ENCODE measurements at places on chromosomes 6 and 20.

- DNase-seq = no peak
Measured at GRCh38 chr6:42280966-42281533, 63.4 kb upstream of the MRPS10 start.

GRCh38 chr6:45498591-45498990 is 120.9 kb upstream of the SUPT3H start:
- no peak for DNase-seq

DNA sequence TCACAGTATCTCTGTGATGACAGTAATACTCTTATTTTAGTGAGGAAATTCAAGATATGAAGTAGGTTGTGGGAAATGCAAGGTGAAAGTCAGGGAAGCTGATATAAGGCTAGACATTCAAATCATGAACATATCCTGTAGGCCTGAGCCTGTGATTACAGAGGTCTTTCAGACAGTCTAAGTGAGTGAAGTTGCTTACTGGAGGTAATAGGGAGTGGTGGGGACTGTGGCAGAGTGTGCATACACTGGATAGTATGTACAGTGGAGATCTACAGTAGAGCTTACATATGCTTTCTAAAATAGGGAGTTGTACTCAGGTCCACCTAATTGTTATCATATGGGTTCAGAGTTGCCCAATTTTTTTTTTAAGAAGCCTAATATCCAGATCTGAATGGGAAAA is 3.1 kb downstream of the DHX35 start:
- no peak for DNase-seq

DNA sequence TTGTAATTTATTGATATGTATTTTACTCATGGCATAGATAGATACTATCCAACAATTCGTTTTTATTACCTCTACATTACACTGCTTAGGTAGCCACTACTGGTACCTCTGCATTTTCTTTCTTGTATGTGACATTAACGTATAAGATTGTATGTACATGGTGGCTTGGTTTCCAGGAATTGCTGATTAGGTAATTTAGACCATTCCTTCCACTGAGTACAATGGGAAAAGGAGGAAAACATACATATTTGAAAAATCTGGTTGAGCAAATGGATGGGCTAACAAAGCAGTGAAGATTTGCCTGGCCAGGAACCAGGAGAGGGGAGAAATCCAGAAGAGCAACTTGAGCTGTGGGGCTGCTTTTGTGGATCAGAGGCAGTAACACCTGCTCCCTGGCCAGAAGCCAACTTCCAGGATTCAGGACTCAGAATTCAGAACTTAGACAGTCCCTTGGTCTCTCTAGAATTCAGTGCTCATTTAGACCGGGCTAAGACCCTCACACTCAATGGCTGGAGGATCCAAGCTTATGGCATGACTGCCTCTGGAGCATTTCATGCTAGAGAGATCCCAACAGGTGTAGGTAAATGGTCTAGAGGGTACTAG is 17.9 kb upstream of the MICB start:
- no peak for DNase-seq

GRCh38 chr6:155327326-155328073 is 13.2 kb upstream of the TFB1M start:
- peak; percentile 74 for DNase-seq

GRCh38 chr6:102918161-102918560 is 1524.7 kb downstream of the GRIK2 start:
- DNase-seq = no peak

DNA sequence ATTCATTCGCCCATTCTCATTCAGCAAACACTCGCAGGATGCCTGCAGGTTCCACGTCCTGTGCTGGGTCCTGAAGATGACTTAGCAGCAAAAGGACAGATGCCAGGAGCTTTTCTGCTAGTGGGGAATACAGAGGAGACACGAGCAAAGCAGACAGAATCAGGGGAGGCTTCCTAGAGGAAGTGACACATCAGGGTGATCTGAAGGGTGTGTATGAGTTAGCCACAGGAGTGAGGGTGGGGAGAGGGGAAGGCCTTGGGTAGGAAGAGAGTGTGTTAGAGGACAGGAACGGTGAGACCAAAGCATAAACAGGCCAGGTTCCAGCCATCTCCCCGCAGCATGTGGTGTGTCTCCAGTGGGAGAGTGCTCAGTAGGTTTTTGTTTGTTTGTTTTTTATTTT is 73.4 kb upstream of the GTSF1L start:
- no peak for DNase-seq

DNA sequence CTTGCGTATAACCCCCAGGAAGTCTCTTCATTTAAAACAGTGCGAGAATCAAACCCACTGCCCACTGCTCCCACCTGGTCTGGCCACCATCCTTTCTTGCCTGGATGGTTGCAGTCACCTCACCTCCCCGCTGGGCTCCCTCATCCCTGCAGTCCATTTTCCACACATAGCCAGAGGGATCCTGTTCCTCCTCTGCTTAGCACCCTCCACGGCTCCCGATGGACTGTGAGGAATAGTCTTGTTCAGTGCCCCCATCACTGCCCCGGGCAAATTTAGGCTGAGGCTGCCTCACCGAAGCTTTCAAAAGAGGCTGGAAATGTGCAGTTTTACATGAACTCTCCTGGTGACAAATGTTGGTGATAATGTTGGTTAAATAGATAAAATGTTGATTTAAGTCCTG is 17.7 kb downstream of the KCNG1 start:
- no peak for DNase-seq

GRCh38 chr20:10675450-10675848 is 1.6 kb upstream of the JAG1 start:
- DNase-seq = no peak

- DNase-seq = no peak
Measured at GRCh38 chr20:58103517-58103904, 124.9 kb downstream of the ANKRD60 start.

DNA sequence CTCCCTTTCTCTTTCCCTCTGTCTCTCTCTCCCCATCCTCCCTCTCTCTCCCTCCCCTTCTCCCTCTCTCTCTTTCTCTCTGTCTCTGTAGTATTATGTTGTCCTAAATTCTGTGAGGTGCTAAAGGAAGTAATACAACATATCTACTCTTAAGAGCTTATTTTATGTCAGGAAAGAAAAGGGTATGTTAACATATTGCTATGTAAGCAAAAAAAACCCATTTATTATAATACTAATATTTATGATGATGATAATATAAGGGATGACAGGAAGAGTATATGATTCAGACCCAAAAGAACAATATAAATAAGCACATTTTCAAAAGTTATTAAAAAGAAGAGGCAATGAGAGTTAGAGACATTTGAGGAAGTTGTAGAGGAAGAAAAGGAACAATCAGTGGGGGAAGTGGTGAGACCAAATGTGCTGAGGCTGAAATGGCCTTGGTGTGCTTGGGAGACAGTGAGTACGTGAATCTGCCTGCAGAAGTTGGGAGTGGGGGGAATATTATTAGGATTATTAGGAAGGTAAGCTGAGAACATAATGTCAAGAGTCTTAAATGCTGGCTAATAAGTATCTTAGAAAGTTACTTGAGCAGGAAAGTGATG is 303.6 kb upstream of the FERMT1 start:
- no peak for DNase-seq

GRCh38 chr6:121884091-121884490 is 448.6 kb downstream of the GJA1 start:
- peak; percentile 74 for DNase-seq

GRCh38 chr6:491233-491632 is 99.7 kb downstream of the IRF4 start:
- no peak for DNase-seq

DNA sequence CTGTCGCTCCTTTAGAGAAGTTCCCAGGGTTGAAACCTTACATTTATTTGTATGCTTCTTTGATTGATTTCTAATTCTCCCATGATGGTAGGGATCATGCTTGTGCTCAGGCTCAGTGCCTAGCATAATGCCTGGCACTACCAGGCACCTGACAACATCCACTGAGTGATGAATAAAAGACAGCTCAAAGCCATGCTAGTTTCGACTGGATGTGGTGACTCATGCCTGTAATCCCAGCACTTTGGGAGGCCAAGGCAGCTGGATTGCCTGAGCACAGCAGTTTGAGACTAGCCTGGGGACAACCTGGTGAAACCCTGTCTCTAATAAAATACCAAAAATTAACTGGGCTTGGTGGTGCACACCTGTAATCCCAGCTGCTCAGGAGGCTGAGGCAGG is 11.6 kb upstream of the CD164 start:
- no peak for DNase-seq

DNA sequence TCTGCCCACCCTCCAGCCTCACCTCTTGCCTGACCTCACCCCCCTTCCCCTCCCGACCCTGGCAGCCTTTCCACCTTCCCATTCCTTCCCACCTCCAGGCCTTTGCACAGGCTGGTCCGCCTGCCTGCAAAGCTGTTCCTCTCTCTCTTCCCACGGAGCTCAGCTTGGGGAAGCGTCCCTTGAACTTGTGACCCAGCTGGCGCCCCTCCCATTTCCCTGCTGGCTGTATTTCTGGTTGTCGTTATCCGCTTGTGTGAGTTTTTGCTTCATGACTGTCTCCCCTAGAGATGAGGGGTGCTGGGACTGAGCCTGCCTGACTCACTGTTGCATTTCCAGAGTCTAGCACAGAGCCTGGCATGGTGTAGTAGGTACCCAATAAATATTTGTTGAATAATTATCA is 32.5 kb downstream of the VSTM2L start:
- DNase-seq = no peak

- no peak for DNase-seq
Measured at GRCh38 chr6:137495703-137496336, 1.6 kb upstream of the OLIG3 start.

Measured in AG10803 (cell line).